ENCODE measurements at places on chromosomes 12 and 14.

DNA sequence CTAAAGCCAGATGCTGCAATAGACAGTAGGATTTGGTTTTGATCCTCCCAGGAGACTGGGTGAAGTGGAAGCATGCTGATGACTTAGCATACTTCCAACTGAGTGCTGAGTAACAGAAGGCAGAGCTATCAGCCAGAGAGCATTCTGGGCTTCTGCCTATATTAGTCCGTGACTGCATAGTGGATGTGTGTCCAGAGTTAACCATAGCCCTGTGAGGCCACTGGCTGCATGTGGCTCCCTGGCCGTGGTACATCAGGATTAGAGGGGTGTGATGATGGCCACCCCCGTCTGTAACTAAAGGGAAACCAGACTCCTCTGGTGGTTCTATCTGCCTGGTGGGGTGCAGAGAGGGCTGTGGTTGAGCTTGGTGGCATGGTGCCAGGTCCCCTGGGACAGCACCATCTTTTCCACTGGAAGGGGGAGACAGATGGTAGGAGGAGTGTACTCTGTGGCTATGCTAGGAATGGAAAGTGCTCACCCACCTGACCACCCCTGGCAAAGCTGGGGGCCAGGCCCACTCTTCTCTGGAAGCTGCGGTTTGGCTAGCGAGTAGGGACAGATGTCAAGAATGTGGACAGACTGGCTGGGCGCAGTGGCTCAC is 27.4 kb downstream of the ABCD4 start:
- DNase-seq: peak; percentile 71

DNA sequence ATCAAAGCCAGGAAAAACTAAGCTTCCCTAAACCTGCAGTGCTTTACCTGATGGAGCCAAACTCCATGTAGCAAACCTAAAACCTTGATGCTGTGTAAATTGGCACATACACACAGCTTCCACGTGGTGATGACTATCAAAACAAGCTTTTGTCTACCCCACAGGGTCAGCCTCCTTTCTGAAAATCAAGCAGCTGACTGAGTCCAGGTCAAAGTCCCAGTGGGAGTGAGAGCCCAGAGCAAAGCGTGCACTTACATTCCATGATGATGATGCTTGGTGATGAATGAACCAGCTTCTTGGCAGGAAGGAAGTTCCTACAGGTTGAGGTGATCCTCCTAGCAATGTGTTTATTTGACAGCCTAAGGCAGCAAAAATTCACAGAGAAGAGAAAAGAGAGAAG is 630.0 kb upstream of the TBX3 start:
- DNase-seq: no peak

DNA sequence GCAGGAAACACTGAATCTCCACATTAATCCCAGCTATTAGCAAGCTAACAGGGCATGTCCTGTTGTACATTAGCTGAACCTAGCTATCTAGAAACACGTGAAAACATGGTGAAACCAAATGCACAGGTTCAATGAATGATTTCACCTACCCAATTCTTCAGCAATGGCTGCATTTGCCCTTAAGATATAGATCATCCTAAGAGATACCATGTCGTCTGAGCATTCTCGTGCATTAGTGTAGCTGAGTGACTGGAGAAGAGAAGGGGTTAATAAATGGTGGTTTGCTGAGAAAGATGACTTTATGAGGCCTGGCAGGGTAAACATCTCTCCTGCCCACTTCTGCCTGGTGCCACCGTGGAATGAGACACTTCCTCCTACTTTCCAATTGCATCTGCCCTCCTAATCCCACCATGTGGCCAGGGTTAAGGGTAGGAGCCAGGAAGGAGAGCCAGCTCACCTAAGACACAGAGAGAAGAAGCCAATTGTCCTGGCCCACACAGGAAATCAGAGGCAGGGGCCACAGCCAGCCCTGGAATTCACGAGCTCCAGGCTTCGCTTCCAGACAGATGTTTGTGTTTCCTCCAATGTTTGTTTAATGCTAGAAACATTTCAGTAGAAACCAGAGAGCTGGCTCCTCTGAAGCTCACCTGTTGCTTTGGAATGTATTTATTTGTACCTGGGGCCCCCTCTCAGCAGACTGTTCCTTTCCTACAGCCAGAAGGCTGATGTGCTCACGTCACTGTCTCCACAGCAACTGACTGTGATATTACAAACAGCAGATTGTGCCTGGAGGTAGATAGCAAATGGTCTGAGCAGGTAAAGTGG is 126.0 kb upstream of the PARP11 start:
- DNase-seq: no peak

- no peak for DNase-seq
Measured at GRCh38 chr14:36394593-36394992, 74.2 kb upstream of the MBIP start.

DNA sequence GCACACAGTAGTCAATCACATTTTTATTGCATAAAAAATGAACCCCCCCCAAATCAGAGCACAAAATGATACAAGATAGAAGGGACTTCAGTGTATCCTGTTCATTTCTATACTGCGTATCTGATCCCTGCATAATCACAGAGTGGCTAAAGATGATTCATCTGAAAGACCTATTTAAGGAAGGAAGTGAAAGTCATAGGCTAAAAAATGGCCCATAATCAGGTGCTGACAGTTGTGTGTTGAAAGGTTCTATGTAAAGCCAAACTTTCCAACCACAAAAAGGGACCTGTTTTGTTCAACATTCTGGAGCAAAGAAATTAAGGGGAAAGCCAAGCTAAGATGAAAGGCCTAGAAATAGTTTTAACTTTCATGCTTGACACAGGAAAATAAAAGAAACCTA is 147.8 kb upstream of the ATP2B1 start:
- no peak for DNase-seq

DNA sequence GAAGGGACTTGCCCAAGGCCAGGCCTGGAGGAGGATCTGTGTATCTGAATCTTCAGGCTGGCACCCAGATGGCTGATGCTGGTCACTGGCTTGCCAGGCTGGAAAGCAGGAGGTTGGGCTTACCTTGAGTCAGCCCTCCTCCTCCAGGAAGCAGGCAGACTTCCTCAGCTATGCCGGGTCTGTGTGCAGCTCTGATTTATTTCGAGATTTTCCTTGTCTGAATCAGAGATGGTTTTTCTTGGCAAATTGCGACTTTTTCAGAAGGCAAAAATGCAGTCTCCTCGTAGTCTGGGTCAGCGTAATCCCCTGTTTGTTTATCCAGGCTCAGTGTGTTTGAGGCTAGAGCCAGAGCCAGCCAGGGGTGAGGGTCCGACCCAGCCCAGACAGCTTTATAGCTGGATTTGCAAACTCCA is 48.9 kb downstream of the SMOC1 start:
- DNase-seq: no peak

GRCh38 chr14:99608591-99608990 is 4.6 kb upstream of the CCDC85C start:
- no peak for DNase-seq

- no peak for DNase-seq
Measured at GRCh38 chr12:64225626-64226025, 3.5 kb upstream of the KICS2 start.

DNA sequence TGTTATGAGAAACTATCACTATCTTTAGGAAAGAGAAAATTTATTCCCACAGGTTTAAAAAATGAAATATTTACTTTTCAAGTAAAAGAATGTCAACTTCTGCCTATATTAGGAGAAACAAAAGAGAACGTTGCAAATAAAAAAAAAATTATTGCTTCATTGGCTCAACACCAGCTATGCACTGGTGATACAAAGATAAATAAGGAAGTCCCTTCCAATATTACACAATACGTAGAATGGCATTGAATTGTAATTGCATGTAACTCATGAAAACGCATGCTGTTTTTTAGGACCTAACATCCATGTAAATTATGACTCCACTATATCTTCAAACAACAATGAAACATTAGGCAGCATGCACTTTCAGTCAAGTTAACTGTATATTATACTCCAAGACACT is 56.4 kb upstream of the RERGL start:
- no peak for DNase-seq

DNA sequence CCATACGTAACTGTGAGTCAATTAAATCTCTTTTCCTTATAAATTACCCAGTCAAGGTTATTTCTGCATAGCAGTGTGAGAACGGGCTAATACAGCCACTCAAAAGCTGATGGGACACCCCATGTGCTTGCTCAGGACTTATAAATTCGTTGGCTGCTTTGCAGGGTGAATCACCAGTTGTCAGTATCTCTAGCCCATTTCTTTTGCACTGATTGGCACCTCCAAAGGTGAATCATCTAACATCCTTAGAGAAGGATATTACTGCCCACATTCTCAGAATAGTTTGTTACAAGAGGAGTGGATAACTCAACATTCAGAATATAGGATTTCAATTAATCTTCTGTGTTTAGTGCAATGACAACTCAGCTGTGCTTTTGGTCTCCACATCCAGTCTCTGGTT is 601.5 kb downstream of the KCNH5 start:
- DNase-seq: no peak

- DNase-seq: no peak
Measured at GRCh38 chr12:43655586-43655985, 103.0 kb downstream of the PUS7L start.

GRCh38 chr12:54388237-54389133 is 4.0 kb upstream of the ZNF385A start:
- no peak for DNase-seq

DNA sequence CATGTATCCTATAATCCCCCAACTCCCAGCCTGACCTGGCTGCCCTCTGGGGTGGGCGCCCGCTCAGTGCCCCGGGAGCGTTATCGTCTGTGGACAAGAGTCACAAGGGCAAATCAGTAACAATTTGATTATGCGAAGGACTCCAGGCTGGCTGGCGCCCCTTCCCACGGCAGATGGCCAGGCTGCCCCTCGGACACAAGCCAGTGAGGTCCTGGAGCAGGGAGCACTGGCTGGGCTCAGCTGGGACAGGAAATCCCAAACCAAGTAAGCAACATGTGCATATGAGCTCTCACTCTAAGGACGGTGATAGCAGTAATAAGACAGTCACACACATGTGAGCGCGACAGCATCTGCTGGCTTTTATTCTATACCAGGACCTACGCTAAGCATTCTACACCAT is 59.3 kb upstream of the FAM222A start:
- DNase-seq: no peak

DNA sequence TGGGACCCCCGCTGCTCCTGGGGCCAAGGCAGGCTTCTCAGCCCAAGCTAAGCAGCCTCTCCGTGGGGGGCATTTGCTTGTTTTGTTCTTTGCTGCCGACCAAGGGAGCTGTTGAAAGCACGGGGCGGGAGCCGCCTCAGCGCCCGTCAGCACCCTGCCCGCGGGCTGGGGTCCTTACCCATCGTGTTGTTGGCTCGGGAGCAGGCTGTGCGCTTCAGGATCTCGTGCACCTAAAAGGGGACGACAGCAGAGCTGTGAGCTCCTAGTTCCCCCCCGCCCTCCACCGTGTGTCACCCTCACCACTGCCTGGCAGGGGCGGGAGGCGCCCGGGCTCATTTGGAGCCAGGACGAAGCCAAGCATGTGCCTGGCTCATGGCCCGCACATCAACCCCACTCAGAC is 117.5 kb downstream of the ANO2 start:
- no peak for DNase-seq

- no peak for DNase-seq
Measured at GRCh38 chr12:97645726-97646125, 183.1 kb downstream of the RMST start.

DNA sequence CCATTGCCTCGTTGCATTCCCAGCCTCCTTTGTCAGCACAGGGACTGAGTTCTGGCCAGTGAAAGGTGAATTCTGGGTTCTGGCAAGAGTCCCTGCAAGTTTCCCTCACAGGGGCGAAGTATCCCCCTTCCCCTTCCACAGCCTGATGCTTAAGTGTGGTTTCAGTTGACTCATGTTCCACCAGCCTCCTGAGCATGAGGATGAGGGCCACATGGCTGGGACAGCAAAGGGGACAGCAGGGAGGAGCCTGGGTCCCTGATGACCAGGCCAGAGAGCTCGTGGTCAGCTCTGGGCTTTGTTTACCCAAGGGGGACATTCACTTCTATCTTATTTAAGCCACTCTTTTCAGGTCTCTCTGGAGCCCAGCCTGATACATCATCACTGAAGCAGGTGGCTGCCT is 36.5 kb downstream of the CACNA2D4 start:
- no peak for DNase-seq

DNA sequence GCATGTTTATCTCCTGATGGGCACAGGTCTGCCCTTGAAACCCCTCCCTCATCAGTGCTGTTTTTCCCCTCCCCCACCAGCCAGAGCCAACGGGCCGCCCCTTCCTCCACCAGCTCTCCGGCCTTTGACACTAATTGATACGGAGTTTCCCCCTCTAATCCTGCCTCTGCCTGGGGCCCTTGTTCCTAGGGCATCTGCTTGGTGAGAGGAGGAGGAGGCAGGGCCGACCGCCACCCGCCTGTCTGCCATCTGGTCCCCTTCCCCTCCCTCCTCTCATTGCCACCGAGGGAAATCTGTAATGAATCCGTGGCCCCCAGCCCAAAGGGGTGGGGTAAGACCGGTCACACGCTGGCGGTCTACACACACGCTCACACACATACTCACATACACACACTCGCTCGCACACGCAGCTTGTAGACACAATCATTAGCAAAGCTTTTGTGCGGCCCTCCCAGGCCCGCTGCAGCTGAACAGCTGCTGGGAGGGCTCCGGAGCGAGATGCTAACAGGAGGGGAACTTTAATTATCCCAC is 27.4 kb downstream of the SRRM4 start:
- DNase-seq: no peak

- no peak for DNase-seq
Measured at GRCh38 chr14:83372271-83372670, 1838.6 kb upstream of the SEL1L start.

DNA sequence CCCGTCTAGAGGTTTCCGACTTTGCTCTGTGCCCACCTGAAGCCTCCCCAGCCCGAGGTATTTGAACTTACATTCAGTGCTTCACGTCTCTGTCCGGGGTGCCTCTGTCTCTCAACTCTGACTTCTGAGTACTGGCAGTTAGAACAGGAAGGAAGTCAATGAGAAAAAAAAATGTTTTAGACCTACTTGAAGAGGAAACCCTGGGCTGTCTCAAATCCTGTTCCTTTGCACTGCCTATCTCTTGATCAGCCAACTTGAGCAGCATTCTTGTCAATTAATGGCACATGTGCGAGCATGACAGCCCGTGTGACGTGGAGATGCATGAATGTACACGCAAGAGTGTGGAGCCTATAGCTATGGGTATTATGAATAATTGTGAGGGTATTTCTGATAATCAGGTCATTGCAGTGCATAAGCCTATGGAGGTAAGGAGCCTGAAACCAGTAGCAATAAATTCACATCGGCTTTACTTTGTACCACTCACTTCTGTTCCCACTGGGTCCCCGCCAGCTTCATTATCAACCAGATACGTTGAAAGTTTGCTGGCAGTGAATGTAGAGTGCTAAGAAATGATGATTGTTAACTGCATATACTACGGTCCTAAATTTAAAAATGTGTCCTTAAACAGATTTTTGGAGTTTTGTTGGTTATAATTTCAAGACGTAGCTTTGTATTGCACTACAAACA is at the start of gene ARHGDIB:
Gene ARHGDIB, minus strand, starts transcription at position 136 of the 687 bp plus-strand sequence. CDS start 10,889 bp downstream, outside the sequence.
- no peak for DNase-seq

GRCh38 chr12:51118706-51119105 is 35.3 kb upstream of the CSRNP2 start:
- DNase-seq: no peak

DNA sequence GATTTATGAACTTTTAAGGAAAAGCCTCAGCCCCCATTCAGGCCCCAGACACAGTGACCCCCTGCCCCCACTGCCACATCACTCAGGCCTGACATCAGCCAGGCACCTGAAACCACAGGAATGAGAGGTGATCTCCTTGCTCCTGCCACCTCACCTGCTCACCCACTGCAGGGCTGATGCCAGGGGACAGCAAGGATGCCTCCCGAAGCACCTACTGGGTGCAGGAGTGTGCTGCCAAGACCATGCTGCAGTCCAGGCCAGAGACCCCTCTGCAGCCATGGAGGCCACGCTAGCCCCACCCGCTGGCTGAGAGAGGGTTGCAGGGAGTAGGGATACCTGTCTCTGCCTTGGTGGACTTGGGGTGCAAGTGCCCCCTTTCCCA is 18.6 kb upstream of the KRT7 start:
- no peak for DNase-seq
